T47D (cell line): ENCODE measurements at places on chromosomes 2 and 18.

GRCh38 chr2:39411181-39411944 is 25.7 kb downstream of the MAP4K3 start:
- no peak for DNase-seq

GRCh38 chr2:142914507-142915313 is 37.2 kb downstream of the KYNU start:
- no peak for DNase-seq

DNA sequence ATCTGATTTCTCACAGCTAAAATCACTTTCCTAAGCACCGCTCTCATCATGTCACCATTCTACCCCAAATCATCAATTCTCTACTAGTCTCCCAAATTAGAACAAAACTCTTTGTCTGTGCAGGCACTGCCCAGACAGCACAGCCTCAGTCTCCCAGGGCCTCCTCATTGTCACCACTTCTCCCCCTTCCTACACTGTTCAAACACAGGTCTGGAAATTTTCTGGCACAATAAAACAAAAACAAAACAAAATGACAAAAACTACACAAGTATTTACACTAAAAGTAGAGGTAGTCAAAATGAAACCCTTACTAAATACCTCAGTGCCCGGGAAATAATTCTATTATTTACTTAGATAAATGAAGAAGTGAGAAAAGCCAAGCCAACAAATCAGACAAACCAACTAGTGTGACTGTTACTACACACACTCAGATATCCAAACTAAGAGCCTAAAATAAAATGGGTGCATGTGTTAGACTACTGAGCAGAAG is 156.2 kb upstream of the DNMT3A start:
- no peak for DNase-seq

DNA sequence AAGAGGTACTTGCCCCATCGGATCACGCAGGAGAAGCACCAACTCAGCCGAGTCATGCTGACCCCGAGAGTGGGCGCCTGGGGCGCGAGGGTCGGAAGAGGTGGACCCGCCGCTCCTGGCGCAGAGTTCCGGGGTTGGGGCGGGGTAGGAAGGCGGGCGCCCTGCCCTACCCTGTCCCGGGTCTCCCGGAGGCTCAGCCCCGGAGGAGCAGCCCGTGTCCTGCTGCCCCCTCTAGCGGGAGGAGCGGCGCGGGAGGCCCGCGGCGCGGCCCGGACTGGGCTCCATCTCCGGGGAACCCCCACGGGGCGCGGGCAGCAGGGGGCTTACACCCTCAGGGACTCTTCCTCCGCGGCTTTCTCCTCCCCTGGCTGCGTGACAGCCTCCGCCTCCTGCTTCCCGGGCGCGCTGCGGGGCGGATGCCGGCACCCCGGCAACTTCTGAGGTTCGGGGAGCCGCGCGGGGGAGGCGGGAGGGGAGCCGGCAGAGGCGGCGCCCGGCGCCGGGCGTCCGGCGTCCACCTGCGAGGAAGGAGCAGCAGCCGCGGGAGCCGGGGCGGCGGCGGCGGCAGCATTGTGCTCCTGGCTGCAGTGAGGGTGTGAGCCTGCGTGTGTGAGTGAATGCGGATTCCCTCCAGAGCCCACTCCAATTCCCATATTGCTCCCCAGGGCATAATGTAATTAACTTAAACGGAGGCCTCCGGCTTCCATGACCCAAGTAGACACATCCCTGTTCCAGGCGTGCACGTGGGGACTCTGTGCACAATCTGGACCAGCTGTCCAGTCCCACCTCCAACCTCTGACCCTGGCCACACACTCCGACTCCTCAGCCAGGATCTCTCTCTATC is 7.6 kb upstream of the TNS1 start:
- DNase-seq: peak; percentile 13

DNA sequence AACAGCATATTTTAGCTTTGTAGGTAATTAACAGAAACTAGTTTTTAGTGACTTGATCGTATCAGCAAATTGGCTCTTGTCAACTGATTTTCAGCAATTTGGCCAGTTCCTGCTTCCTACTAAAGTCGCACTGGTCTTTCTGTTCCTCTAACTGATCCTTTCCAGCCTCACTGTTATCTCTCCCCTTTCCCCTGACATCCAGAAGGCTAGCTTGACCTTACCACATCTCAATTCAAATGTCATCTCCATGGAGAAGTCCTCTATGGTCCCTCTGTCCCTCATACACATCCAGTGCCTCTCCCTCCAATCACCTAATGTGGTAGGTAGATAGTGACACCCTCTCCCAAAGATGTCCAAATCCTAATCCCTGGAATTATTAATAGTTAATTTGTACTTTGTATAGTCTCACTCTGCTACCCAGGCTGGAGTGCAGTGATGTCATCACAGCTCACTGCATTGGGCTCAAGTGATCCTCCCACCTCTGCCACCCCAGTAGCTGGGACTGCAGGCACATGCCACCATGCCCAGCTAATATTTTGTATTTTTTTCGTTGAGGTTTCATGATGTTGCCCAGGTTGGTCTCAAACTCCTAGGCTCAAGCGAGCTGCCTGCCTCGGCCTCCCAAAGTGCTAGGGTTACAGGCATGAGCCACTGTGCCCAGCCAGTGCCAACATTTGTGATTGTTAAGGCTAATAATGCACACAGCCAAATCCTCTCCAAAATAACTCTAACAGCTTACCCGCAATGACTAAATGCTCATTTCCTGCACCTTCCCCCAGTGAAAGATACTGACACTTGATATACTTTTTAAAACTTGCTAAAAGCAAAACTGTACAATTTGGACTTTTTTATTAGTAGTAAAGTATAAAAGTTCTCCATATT is 16.9 kb downstream of the PSTPIP2 start:
- no peak for DNase-seq

DNA sequence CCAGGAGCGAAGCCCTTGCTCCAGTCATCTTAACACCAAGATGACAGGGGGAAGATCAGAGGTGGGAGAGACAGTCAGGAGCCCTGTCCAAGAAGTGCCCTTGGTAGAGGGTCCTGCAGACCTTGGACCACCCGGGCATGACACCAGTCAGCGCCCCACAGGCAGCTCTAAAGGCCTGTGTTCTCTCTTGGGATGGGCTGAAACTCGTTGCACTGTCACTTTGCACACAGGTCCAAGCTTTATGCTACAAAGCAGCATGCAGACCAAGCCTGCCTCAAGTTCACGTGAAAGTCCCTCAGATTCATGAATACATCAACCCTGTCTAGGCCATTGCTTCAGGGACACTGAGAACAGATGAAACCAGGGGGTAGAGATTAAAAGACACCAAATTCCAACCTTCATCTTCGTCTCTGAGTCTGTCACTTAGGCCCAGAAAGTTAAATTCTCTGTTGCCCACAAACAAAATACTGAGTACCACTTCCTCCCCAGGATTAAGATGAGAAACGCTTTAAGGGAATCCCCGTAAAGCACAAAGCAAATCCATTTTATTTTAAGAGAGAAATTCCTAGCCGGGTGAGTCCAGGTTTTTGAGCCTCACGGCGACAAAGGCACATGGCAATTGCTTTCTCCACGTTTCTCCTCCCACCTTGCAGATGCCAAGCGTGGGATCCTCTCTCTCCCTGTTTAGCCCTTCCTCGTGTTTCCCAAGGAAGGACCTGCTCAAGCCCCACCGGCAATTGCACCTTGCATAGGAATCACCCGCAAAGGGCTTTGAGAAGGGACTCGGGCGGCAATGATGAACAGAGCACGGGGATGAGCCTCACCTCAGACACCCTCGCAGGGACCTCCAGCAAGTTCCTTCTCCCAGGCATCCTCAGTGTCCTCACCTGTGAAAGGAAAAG is 75.0 kb upstream of the ID2 start:
- DNase-seq: no peak

- no peak for DNase-seq
These were observed 151.3 kb upstream of the NCK2 start for GRCh38 chr2:105593221-105593967.

DNA sequence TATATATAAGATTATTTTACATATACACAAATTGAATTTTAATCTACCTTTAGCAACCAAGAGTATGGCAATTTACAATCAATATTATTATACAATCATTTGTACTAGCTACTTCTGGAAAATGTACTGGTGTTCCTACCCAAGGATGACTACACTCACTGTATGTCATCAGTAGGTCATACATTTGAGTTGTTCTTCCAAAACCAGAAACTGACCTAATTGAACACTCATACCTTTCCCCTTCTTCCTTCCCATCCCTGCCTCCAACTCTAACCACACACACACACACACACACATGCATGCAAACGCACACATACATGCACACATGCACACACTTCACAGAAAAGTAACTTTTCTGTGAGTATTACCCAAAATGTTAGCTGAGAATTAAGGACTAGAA is 8.2 kb upstream of the ERCC3 start:
- no peak for DNase-seq

- no peak for DNase-seq
These were observed 2.6 kb downstream of the NHEJ1 start for GRCh38 chr2:219158025-219158424.

DNA sequence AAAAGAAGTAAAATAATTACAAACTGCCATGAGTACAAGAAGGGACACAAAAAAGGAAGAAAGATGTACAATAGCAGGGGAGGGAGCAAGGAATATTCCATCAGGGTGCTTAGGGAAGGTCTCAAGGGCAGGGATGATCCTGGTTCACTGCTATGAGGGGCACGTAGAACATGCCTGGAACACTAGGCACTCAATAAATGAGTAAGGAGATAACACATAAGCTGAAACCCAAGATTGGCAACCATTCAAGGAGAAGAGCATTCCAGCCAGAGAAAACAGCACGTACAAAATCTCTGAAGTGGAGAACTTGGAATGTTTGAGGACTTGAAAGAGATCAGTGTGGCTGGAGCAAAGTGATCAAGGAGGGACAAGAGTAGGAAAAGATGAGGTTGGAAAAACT is 103.2 kb downstream of the FAM161A start:
- no peak for DNase-seq

DNA sequence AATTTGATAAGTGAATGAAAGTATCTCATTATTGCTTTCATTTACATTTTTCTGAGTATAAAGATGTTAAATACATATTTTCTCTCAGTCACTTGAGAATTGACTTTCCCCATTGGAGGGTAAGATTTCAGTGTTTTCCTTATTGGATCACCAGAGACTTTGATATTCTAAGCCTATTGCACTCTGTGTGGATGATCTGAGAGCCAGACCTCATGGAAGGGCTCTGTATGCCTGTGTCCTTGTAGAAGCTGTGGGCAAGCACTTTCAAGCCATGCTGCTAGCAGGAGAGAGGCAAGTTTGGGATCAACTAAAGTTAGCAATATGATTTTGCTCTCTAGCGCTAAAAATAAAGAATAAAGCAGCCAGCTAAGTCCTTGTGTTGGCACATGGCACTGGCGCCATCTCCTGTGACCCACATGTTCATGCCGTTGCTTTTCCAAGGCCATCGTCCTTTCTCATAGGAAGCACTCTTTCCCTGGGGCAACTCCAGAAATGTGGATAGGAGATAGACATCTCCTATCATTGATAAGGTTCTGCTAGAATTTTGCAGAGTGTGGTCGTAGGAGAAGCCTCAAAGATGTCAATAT is 72.6 kb downstream of the AOX1 start:
- no peak for DNase-seq

GRCh38 chr2:31688282-31688681 is 107.5 kb upstream of the SRD5A2 start:
- DNase-seq: no peak

DNA sequence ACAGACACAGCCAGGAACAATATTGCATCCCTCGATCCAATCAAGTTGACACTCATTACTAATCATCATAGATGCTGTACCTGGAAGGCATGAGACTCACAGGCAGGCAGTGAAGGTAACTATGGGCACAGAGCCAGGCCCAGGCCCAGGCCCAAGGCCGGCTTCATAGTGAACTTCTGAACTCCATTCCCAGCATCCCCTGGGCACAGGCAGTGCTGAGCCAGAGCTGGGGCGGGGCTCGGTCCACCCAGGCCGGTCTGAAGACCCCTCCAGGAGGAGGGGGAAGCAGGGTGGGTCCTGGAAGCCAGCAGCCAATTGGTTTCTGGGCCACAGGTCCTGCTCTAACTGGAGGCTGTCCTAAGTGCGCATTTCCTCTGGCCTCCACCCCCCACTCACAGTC is 37.6 kb downstream of the MLPH start:
- DNase-seq: no peak

DNA sequence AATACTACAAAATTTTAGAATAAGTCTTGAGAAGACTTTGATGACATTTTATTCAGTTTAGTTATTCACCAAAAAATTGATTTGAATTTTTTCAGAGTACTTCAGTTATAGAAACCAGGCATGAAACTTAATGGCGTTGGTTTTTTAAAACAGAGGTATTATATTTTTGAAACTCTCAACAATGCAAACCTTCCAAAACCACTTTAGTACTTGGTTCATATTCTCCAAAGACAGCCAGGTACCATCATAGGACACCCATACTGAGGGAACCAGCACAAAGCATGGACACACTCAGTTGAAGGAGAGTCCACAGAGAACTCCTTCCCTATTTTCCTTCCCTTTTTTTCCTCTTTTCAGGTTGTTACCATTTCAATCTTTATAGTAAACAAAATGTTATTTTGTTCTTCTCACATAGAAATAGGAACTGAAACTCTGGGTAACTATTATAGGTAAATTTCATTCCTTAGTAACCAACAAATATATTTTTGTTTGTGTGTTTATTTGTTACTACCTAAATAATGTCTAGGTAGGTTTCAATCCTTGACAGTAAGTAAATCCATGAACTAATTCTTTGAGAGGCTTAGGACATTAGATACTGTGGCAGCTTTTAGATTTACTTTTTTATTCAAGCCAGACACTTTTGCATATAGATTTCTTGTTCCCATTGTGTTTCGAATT is 95.8 kb downstream of the TMEFF2 start:
- no peak for DNase-seq

DNA sequence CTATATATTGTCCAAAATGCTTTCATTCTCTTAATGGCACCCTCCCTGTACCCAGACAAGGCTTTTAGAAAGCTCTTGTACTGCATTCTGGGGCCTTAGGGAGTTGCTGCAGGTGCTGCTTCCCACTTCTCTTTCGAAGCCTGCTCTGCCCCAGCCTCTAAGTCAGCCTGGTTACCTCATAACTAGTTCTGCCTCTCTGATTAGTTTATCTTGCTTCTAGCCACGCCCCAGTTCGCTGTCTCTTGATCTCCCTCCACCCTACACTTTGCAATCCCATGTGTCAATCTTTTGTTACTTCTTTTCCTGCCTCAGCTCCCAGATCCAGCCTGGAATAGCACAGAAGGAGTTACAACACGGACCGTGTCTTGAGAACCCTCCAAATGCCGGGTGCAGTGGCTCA is 13.8 kb upstream of the NCOA1 start:
- no peak for DNase-seq

DNA sequence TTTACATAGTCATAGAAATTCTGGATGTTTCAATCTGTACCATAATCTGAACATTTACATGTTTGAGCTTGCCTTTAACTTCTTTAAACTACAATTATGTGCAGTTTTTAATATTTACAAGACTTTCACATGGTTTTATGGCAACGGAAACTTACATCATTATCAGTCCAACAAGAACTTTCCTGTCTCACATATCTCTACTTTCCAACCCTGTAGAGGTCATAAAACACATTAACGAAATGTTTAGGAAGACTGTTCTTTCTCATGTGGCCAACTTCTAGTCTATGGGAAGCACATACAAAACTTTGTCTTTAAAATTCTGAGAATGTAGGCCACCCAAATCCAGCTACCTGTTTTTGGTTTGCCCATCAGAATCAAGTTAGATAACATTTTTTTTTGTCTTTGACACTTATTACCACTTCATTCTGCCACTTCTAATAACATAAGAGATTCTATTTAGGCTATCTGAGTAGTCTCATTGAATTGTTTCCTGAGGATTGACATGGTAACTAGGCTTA is 693.2 kb downstream of the KCNJ3 start:
- no peak for DNase-seq

GRCh38 chr2:98583276-98583675 is 25.0 kb downstream of the COA5 start:
- no peak for DNase-seq
